Fibroblast of skin of right biceps (primary cell): ENCODE measurements at places on chromosomes 11 and 22.

GRCh38 chr22:30335236-30335635 is 8.5 kb upstream of the TBC1D10A start:
- no peak for DNase-seq

GRCh38 chr11:62664405-62665074 is 470 bp downstream of the C11orf98 start:
- DNase-seq = peak; percentile 48

GRCh38 chr11:14118072-14118471 is 155.5 kb downstream of the SPON1 start:
- DNase-seq = no peak

- no peak for DNase-seq
Measured at GRCh38 chr11:42205518-42205917, 746.1 kb upstream of the LRRC4C start.

DNA sequence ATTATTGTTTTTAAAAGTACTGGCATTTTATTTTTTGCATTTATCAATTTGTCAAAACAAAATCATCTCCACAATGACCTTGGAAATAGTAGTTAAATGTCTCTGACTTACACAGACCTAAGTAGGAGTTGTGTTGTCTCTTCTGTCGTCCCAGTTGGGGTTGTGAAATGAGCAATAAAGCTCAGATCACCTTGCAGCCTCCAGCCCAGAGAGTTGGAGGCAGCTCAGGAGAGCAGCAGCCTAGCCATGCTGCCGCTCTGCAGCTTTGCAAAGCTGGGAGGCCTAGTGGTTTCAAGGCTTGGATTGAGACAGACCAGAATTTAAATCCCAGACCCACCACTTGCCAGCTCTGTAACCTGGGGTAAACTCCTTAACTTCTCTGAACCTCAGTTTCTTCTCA is 65.2 kb upstream of the CRYBB3 start:
- DNase-seq = no peak

DNA sequence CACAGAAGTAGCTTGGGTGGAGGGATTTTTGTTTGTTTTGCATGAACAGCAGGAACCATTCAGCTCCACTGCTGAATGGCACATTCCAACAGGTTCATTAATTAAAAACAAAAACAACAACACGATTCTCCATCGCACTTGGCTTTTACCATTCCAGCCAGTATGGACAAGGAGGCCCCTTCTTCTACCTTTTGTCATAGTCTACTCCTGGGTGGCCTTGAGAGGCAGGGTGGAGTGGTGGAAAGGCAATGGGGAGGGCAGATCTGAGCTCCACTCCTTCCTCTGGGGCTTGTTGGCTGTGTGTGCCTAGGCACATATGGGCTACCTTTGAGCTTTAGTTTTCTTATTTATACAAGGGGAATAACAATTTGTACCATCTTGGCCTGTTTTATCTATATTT is 4.8 kb downstream of the TIMP3 start:
- no peak for DNase-seq

GRCh38 chr11:64611869-64612646 is 21.0 kb downstream of the SLC22A12 start:
- no peak for DNase-seq

DNA sequence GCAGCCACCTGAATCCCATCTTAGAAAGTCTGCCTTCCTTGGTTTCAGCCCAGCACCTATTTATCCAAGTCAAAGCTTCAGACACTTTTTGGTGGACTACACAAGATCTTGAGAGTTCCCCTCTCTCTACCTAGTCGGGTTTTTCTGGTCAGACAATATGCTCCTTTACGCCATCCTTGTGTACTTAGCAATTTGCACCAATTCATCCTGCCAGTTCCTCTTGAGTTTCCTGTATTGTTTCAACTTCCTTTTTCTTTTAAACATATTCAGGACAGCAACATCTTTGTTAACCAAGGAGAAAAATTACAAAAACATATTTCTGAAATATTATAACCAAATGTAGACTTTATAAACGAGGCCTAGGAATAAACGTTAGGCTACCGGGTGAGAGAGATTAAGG is 368.2 kb upstream of the CADM1 start:
- no peak for DNase-seq

- no peak for DNase-seq
Measured at GRCh38 chr11:70360211-70360610, 38.1 kb upstream of the CTTN start.

DNA sequence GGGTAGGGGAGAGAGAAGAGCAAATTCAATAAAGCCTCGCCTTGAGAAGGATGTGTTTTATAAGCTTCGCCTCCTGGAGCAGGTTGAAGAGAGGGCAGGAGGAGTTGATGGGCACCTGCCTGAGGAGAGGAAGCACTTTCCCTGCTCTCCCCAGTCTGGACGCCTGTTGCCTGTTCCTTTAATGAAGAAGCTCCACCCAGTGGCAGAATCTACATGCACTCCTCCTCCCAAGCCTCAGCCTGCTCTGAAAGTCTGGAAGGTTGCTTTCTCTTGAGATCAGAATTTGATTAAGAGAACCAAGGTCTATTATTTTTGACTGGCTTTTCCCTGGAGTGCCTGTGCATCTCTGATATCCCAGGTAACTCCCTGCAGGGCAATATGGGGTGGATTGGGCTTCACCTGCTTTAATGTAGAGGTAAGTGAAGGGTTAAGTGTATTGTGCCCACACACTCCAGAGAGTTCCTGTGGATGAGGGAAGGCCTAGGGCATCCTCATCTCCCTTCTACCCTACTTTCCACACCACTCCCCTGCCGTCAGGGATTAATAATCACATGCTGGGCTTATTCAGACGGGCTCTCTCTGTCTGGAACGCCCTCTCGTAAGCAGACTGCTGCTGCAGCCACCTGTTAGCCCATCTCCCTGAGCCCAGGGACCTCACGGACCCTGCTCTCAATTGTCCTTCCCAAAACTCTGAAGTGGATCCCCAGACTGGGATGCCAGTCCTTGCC is 22.3 kb downstream of the NTM start:
- peak; percentile 22 for DNase-seq

DNA sequence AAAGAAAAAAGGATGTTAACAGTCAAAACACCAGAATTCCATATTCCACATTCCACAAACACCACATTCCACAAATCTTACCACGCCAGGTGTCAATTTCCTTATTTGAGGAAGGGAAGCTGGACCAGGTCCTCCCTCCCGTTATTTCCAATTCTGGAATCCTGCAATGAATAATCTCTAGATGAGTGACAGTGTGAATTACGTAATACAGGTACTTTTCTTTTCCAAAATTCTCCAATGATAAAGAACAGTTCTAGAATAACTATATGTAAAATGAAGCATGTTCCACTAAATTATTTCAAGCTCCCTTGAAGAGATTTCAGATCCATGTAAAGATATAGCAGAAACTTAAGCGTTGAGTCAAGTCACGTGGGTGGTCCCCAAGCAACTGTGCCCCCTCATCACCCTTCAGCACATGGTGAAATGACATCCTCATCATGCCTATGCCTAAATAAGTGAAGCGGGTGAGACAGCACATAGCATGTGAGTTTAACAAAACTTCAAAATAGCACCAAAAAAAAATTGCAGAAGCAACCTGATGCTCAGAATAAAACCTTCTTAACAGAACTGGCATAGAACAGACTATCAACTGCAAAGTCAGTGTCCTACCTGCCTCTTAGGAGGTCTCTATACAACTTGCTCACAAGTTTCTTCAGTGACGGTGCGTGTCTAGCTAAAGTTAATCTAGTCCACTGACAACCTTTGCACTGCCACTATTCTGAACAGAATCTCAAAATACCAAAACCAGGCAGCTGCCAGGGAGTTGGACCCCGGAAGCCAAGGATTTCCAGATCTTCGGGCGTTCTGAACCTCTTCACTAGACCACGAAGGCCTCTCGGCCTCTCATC is 876 bp downstream of the NFRKB start:
- DNase-seq = peak; percentile 5

DNA sequence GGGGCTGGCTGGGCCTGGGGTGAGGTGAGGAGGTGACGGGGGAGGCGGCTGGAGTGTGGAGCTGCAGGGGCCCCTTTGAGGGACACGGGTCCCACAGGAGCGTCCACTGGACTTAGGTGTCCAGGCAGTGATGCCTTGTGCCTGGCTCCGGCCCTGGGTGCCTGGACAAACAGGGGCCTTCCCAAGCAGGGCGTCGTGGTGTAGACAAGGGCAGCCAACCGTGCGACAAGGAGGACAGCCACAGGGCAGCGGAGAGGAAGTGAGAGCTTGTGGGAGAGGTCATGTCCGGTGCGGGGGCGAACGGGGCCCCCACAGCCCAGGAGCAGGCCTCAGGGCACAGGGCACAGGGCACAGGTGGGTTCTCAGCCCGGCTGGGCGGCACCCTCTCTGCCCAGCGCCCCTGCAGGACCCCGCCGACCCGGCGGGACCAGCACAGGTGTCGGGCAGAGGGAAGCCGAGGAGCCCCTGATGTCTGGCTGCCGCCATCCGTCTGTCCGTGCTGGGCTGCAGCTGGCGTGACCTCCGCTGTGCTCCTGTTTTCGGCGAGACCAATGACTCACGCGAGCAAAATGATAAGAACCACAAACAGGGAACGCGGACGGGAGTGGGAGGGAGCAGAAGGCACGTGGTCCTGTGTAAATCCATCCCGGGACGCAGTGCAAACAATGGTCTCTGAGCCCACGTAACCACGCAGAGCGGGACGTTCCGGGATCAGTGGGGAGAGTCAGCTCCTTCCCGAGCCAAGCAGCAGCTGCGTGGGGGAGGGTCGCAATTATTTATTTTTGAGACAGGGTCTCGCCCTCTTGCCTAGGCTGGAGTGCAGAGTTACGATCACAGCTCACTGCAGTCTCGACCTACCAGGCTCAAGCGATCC is 49.1 kb upstream of the A4GALT start:
- DNase-seq = peak; percentile 77

GRCh38 chr11:96172604-96173003 is 170.4 kb downstream of the MAML2 start:
- peak; percentile 54 for DNase-seq

GRCh38 chr11:2912498-2912897 is 16.7 kb downstream of the PHLDA2 start:
- DNase-seq = peak; percentile 89

GRCh38 chr11:7597620-7598019 is 75.7 kb downstream of the CYB5R2 start:
- no peak for DNase-seq

DNA sequence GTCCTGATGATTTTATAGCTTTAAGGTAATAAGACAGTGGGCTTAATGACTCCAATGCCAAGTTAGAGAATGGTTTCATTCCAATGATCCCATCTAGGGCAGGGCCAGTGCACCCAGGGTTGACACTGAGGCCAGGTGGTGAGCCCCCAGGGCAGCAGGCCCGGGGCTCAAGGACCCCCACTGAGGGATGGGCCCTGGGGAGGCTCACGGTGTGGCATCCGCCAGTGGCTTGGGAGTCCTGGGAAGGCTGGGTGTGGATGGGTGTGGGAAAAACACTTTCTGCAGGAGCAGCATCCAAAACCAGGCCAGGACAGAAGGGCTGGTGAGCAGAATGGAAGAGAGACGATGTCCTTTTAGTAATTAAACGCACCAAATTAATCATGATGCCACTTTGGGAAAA is 626.3 kb downstream of the TBC1D22A start:
- DNase-seq = no peak

DNA sequence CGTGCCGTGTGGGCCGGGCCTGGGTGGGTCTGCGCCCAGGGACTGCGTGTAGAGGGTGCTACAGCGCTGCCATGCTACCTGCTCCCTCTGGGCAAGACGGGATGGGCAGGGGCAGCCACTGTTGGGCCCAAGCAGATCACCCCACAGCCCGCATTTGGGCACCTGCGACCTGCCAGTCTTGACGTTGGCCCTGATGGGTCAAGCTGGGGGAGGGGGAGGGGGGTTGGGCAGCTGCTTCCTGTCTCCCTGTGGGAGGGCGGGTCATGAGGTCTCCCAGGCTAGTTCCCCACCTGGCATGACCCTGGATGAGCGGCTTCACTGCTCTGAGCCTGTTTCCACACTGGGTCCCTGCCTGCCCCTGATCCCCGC is 2.8 kb upstream of the RPS19BP1 start:
- no peak for DNase-seq

- DNase-seq = no peak
Measured at GRCh38 chr11:88537613-88538012, 200.1 kb upstream of the CTSC start.

DNA sequence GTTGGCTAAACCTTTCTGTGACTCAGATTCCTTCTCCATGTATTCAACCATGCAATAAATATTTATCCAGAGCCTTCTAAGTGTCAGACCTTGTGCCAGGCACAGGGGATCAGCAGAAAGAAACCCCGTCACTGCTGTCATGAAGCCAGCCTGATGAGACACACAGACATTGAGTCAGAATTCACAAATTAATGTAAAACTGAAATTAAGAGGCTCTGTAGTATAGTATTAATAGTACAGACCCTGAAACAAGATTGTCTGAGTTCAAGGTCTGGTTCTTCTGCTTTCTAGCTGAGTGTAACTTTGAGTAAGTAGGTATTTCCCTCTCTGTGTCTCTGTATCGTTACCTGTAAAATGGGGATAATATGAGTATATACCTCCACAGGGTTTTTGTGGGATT is 46.9 kb downstream of the ME3 start:
- no peak for DNase-seq

DNA sequence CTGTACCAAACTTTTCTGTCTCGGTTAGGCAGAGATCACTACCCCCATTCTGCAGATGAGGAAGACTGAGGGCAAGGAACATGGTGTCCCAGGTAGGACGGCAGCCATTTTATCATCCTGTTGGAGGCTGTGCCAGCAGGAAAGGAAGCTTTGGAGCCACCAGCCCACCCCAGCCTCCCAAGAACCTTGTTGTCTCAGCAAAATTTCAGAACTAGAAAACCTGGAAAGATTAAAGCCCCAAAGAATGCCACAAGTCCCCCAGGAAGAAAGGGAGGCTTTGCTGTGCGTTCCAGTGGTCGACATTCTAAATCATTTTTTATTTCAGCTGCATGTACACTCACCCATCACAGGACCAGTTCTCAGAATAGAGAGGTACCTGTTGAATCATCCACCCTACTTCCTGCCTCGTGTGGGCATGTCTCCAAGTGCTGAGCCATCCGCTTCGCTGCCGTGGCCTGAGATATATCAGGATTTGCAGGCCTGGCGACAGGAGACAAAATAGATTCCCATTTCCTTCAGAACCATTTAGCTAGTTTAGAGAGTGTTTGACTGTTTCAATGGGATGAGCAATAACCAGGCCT is 13.0 kb upstream of the EIF3D start:
- DNase-seq = peak; percentile 98

GRCh38 chr11:100163471-100163870 is 523.6 kb upstream of the ARHGAP42 start:
- DNase-seq = no peak

DNA sequence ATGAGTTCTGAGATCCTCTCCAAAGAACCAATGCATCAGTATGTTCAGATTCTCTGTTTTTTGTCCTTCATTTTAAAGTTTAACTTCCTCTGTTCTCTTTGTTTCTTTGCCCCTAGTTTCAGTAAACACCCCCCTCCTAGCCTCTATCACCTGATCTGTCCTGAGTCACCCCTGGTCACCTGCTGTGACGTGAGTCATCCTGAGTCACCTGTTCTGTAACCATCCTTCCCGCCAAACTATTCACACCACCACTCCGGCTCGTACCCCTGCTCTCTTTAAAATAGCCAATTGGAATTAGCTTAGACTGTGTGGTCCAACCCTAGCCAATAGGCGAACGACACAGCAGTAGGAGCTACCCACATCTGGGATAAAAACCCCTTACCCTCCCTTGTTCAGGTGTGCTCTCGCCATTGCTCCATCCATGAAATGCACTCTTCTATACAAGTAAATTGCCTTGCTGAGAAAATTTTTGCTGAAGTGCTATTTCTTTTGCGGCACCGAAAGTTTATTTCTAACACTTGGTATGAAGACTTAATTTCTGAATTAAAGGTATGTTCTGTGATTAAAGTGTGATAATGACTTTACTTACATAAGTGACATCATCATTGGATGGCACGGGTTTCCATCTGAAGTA is 318.4 kb downstream of the AASDHPPT start:
- no peak for DNase-seq

GRCh38 chr11:5930614-5931013 is 11.4 kb upstream of the OR56A3 start:
- DNase-seq = no peak
